GM03348 (cell line): ENCODE measurements at places on chromosomes 5 and 9.

GRCh38 chr9:130411566-130411915 lies 33.2 kb upstream of the ASS1 start:
- DNase-seq: no peak

GRCh38 chr5:149181732-149182131 lies 40.4 kb downstream of the ABLIM3 start:
- no peak for DNase-seq

DNA sequence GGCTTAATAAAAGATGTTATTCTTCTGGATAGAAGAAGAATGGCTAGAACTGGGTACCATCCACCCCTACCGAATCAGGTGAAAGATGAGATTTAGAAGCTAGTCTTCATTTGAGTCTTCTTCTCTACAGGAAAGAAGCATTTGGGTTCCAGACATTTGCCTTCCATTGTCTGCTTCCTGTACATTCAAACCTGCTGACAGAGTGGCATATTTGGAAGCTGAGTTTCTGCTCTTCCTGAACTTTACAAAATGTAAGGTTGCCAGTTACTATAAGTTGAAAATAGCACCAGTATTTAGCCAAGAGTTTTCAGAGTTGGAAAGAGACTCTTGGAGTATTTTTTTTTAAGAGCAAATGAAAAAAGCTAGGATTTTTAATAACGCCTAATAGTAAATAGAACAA lies 525.4 kb upstream of the TLE4 start:
- DNase-seq: no peak

DNA sequence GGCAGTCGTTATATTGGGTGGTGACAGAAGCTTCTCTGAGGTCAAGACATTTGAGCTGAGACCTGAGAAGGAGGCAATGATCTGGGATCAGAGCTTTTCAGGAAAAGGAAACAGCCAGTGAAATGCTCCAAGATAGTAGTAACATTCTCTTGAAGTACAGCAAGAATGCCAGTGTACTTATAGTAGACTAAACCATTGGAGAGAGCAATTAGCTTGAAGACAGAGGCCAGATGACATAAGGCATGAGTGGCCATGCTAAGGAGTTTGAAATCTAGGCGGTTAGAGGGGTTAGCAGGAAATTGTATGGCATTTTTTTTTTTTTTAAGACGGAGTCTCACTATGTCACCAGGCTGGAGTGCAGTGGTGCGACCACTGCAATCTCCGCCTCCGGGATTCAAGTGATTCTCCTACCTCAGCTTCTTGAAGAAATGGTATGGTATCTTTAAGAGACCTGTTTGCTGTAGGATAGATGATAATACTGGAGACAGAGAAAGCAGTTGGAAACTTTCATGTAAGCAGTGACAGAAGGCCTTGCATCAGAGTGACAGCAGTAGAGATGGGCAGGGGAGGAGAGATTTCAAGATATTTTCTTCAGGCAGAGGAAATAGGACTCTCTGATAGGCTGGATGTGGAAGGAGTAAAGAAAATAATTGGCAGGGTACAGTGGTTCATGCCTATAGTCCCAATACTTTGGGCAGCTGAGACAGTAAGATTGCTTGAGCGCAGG lies 482.2 kb upstream of the PAPPA start:
- no peak for DNase-seq

DNA sequence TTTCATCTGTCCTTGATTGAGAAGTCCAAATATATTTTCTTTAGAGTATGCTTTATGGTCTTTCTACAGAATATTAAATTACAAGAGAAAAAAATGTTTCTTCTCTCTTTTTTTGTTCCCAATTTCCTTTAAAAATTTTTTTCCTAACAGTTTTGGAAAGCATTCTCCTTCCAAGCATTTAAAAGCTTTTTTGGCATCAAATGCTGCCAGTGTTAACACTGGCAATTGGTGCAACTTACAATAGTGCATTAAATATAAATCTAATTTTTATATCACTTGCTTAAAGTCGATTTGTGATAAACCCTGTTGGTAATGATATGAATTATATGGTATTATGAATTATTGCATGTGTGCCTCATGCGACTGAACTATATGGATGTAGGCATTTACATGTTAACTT lies 165.9 kb upstream of the ELL2 start:
- no peak for DNase-seq

GRCh38 chr9:26271495-26272122 lies 593.4 kb upstream of the TUSC1 start:
- DNase-seq: no peak

DNA sequence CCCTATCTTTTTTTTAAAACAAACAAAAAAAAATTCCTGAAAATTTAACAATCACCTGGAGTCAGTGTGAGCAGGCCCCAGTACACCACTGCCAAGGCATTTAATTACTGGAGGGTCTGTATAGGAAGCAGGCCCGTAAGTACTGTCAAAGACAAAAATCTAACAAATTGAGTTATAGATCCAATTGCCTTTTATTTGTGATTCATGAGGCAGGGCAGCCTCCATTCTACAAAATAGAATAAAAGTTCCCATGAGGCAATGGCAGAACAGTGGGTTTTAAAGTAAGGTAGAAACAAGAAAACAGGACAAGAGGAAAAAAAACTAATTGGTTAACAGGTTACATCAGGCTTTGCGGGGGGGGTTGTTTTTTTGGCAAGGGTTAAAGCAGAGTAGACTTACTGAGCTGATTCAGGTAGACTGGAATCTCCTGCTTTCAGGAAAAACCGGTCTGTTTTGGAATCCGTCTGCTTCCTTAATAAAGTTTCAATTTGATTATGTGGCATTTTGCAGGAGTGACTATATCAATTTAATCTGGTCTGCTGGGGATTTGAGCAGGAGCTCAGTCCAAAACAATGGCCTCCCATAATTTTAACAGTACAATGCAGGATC lies 48.9 kb downstream of the AUH start:
- DNase-seq: no peak
